ENCODE measurements at places on chromosomes 5 and 9. TPM values are rescaled to one million over a fixed set of nuclear protein-coding genes. Genes with fewer than 3 reads are reported as not detected.

The HMGCR gene
- 225 TPM for total RNA-seq

The IRX2 gene
- total RNA-seq: 0.33 TPM

The SLCO6A1 gene
- not detected for total RNA-seq

The SH2D3C gene
- not detected for total RNA-seq

The TGFBR1 gene
- total RNA-seq: 63.9 TPM

The JAKMIP2 gene
- total RNA-seq: 1.3 TPM

The OR13J1 gene
- not detected for total RNA-seq

The ANKRD31 gene
- total RNA-seq: 0.26 TPM

The SLIT3 gene
- 8.0 TPM for total RNA-seq

The PDE8B gene
- 0.26 TPM for total RNA-seq

The CD14 gene
- total RNA-seq: 4.1 TPM

The CTNNA1 gene
- 421 TPM for total RNA-seq

The SURF1 gene
- total RNA-seq: 27.9 TPM

The C6 gene
- 0.26 TPM for total RNA-seq

The ADAMTS12 gene
- 10.7 TPM for total RNA-seq

The SH3TC2 gene
- 0.26 TPM for total RNA-seq

The PCDHB8 gene
- 0.26 TPM for total RNA-seq

The LCN9 gene
- not detected for total RNA-seq

The TSSK1B gene
- 0.50 TPM for total RNA-seq

The OGN gene
- total RNA-seq: 1.3 TPM

The SPACA9 gene
- total RNA-seq: 3.1 TPM

The MARCOL gene
- total RNA-seq: not detected

The LRRC70 gene
- total RNA-seq: 1.3 TPM

Data from fibroblast of lung (primary cell).